ENCODE measurements at places on chromosomes 3 and 15. TPM values are rescaled to one million over a fixed set of nuclear protein-coding genes. Genes with fewer than 3 reads are reported as not detected.
A peak's percentile ranks its signal among the peaks of the same experiment; 100 is the strongest.

DNA sequence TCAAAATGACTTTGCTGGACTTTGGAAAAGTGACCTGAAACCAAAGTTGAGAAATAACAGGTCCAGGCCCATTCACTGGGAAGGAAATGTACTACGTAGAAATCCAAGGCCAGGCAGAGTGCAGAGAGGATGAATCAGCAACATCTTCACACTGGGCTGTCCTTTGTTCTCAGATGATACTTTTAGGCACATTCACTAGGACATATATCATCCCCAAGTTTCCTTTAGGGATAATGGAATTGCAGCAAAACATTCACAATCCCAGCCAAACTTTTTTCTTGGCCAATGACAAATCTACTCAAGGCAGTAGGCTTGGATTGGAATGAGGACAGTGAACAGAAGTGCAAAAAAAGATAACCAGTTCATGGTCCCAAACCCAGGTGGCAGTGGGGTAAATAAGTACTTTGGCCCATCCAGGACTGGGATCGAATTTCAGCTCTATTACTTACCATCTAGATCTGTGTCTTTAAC is 75.1 kb downstream of the CLDN11 start:
- H3K36me3 ChIP-seq: no peaks in the 10 kb centered on the region
- H3K27ac ChIP-seq: no peak overlapping the region
- H3K27me3 ChIP-seq: no peaks in the 10 kb centered on the region

DNA sequence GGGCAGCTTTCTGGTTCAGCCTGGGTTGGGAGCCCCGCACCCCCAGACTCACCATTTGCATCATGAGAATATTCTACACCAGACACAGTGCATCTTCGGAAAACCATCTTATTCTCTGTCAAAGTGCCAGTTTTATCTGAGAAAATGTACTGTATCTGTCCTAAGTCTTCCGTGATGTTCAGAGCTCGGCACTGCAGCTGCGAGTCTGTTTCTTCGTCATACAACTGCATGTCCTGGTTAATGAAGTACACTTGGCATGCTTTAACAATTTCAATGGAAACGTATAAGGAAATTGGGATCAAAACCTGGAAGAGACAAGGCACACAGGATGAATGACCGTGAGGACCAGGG is 141.5 kb downstream of the ATP10A start:
- H3K4me1 ChIP-seq: no peaks in the 10 kb centered on the region
- no peak overlapping the region for H3K4me3 ChIP-seq
- DNase-seq: no peak
- peaks cover 40% of the 10 kb centered on the region for H3K36me3 ChIP-seq
- H3K27me3 ChIP-seq: no peaks in the 10 kb centered on the region

DNA sequence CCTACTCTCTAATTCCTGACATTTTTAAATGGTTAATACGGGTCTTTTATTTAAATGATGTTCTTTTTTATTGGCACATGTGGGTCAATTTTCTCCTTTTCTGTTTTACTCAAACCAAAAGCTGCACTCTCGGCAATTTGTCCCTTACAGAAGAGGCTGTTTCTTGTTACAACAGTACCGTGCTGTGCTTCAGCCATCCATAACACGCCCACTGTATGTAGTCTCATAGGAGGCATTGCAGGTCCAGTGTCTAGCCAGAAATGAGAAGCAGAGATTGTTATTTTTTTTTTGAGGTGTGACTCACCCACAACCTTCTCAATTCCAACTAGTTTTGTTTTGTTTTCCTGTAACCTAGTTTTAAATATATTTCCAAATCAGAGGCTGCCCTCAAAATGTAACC is 164.6 kb downstream of the GMNC start:
- no peaks in the 10 kb centered on the region for H3K27me3 ChIP-seq
- DNase-seq: no peak
- no peaks in the 10 kb centered on the region for H3K36me3 ChIP-seq
- H3K4me3 ChIP-seq: no peak overlapping the region
- H3K27ac ChIP-seq: no peak overlapping the region

DNA sequence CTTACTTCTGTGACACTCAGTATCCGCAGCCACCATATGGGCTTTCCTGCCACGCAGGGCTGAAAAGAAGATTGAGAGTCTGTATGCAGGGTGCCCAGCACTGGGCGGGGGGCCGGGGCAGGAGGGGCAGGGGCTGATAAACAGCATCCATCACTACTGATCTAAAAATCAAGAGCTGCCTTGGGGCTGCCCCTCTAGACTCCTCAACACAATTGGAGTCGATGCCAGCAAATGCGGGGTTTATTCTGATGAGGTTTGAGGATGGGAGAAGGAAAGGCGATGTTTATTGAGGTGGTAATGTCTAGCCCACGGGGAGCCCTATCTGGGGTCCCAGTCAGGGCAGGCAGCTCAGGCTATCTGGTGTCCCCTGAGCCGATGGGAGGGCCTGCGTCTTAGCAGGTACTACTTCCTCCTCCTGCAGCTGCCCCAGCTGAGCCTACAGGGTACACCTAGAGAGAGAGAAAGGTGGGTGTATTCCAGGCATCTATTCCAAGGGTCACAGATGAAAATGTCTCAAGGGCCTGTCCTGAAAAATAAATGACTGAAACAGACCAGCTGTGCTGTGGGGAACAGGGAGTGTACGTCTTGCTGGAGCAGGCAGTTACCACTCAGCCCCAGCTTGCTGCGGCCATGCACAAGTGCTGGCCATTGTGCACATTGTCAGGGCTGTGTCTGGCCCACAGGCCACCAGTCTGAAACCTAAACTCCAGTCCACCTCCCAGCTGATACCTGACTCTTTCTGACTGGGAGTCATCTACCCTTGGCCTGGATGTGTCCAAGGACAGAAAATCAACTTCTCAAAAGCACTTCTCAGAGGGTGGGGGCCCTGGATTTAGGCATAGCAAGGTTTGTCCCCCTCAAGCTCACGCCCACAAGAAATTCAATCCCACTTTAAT is 19.5 kb downstream of the ISG20 start:
- H3K27me3 ChIP-seq: no peaks in the 10 kb centered on the region
- no peak overlapping the region for H3K4me3 ChIP-seq
- no peaks in the 10 kb centered on the region for H3K4me1 ChIP-seq
- H3K36me3 ChIP-seq: peaks cover 2% of the 10 kb centered on the region

GRCh38 chr3:83023086-83023485 is 1261.6 kb upstream of the GBE1 start:
- H3K36me3 ChIP-seq: no peaks in the 10 kb centered on the region
- no peaks in the 10 kb centered on the region for H3K4me1 ChIP-seq
- H3K27me3 ChIP-seq: no peaks in the 10 kb centered on the region
- DNase-seq: peak; percentile 4
- no peak overlapping the region for H3K27ac ChIP-seq

DNA sequence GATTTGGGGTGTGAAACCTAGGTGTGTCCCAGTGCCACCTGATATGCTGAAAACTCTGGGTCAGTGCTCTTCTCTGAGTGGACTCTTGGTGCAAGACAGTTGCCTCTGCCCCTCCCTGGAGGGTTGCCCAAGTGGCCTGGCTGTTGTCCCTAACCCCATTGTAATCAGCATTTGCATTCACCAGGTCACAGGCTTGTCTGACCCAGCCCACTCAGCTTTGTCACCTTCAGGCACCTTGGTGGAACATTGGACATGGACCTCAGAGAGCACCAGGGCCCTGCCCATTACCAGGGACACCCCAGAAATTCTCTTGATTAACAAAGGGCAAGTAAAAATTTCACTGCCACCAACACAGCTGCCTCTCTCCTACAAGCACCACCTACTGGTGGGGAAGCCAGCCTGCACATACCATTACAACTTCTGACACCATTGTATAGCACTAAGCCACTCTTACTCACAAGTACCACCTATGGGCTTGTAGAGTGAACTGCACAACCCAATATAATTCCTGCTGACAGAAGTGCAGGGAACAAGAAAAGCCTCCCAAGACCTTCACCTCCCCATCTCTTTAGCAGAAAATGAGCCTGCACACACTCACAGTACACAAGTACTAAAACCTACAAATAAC is 324.6 kb downstream of the EPHA6 start:
- H3K27me3 ChIP-seq: no peaks in the 10 kb centered on the region
- no peaks in the 10 kb centered on the region for H3K4me1 ChIP-seq
- H3K36me3 ChIP-seq: no peaks in the 10 kb centered on the region
- no peak overlapping the region for H3K4me3 ChIP-seq

DNA sequence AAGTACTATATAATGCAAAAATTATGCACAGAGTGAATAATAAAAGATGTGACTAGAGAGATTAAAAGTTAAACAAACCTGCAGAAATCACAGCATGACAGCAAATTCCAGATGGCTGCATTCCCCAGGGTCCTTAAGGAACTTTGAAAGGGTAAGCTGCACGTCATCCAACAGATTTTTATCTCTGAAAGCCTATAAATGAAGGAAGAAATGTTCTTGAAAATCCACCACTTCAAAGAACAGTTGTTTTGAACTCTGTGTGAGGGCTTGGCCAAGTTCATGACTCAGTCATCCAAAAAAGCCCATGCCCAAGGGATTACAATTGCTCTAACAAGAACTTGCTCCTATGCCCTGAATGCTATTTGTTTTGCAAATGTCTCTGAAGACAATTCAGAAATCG is 603.6 kb downstream of the PLOD2 start:
- H3K27ac ChIP-seq: no peak overlapping the region
- peak; percentile 27 for DNase-seq
- no peaks in the 10 kb centered on the region for H3K36me3 ChIP-seq
- H3K4me1 ChIP-seq: no peaks in the 10 kb centered on the region
- H3K4me3 ChIP-seq: no peak overlapping the region
- no peaks in the 10 kb centered on the region for H3K27me3 ChIP-seq

DNA sequence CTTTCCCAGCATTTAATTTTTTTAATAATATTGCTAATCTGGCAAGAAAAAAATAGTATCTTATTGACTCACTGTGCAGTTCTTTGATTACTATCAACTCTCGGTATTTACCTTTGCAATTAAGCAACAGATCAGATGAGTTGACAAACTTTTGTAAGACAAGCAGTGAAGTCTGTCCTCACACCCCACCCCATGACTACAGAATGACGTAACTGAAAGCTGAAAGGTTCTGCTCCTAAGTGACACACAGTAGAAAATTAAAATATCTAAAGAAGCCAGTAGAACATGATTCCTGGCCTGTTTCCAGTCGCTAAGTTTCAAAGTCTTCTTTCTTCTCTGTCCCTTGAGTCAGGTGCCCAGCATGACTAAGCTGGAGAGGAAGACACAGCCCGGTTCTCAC is 135.5 kb downstream of the STT3B start:
- H3K4me1 ChIP-seq: peaks cover 8% of the 10 kb centered on the region
- H3K4me3 ChIP-seq: no peak overlapping the region
- H3K36me3 ChIP-seq: peaks cover 25% of the 10 kb centered on the region
- no peak overlapping the region for H3K27ac ChIP-seq
- no peak for DNase-seq

GRCh38 chr3:159126261-159127020 is 324.6 kb downstream of the MFSD1 start:
- H3K4me1 ChIP-seq: no peaks in the 10 kb centered on the region
- peak; percentile 15 for DNase-seq
- H3K27ac ChIP-seq: no peak overlapping the region
- no peaks in the 10 kb centered on the region for H3K27me3 ChIP-seq
- no peak overlapping the region for H3K4me3 ChIP-seq
- no peaks in the 10 kb centered on the region for H3K36me3 ChIP-seq

DNA sequence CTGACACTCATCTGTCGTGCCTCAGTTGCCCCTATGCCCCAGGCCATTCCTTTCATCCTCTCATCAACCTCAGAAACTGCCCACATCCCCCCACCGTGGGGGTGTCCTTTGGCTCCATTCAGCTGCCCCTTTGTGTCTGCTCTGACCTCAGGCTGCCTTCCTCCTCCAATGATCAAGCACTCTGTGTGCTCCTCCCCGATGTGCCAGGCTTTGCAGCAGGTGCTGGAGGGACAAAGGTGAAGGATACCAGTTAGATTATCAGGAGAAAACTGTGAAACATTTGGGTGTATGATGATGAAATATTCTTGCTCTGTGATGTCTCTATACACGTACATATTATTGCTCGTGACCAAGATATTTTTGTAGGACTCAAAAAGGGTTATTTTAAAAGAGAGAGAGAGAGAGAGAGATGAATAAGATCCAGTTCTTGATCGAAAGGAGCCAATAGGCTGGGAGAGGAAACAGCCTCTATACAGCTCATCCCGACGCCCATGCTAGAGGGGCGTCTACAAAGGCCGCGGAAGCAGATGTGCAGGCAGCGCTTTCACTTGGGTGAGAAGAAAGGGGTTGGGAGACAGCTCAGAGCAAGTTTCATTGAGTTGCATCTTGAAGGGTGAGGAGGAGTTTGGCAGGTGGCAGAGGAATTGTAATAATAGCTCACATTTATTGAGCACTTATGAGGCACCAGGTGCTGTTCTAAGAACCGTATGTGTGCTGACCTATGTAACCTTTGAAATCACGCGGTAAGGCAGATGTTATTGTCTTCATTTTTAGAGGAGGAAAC is 28.3 kb upstream of the ADCY5 start:
- DNase-seq: no peak
- H3K27me3 ChIP-seq: peaks cover 3% of the 10 kb centered on the region
- H3K4me3 ChIP-seq: no peak overlapping the region
- H3K4me1 ChIP-seq: no peaks in the 10 kb centered on the region
- no peak overlapping the region for H3K27ac ChIP-seq

DNA sequence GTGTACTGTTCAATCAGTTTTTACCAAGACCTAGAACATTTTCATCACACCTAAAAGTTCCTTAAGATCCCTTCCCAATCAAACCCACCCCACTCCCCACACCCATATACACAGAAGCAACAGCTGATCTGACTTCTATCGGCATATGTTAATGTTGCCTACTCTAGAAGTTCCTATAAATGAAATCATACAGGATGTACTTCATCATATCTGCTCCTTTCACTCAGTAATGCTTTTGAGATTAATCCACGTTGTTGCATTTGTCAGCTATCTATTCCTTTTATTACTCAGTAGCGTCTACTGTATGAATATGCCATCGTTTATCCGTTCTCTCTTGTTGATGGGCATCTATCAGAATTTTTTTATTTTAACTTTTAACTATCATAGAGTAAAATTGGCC is 14.3 kb upstream of the FILIP1L start:
- DNase-seq: no peak
- H3K27ac ChIP-seq: no peak overlapping the region
- H3K36me3 ChIP-seq: no peaks in the 10 kb centered on the region

DNA sequence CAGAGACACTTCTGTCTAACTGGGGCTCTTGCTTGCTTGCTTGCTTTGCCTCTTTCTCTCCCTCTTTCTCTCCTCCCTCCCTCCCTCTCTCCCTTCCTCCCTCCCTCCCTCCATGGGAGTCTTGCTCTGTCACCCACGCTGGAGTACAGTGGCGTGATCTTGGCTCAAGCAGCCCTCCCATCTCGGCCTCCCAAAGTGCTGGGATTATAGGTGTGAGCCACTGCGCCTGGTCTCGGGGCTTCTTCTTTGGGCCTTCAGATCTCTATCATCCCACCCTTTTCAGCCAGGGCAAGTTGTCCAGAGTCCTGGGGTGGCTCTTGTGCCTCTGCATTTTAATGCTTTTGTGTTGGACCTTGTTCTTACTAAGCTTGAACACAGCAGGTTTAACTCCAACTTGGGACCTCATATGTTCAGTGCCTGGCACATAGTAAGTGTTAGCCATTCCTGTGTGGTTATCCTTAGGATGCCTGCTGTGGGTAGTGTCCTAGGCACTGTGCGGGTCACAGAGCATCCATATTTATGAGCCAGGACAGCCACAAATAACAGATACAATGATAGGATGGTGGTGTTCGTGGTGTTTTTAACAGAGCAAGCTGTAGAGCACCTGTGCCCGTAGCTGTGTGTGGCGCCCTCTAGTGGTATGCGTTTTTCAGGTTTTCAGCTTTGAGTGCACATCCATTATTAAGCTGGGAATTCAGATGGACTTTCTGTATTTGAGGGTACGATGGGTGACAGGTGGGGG is 75.1 kb downstream of the CCK start:
- H3K36me3 ChIP-seq: peaks cover 23% of the 10 kb centered on the region
- no peaks in the 10 kb centered on the region for H3K27me3 ChIP-seq
- H3K4me3 ChIP-seq: no peak overlapping the region
- peak overlapping the region; percentile 63 for H3K27ac ChIP-seq

Gene SLC27A2
- total RNA-seq: not detected

Gene FOXB1
- total RNA-seq: not detected

Gene MYRIP
- total RNA-seq: 7.7 TPM

Gene UROC1
- total RNA-seq: not detected

Gene FANCD2OS
- total RNA-seq: not detected

Gene GOLGA6L6
- not detected for total RNA-seq
